ENCODE measurements at places on chromosomes 4 and X.

GRCh38 chr4:68451246-68452211 is 4.3 kb downstream of the TMPRSS11E start:
- peak; percentile 33 for DNase-seq

DNA sequence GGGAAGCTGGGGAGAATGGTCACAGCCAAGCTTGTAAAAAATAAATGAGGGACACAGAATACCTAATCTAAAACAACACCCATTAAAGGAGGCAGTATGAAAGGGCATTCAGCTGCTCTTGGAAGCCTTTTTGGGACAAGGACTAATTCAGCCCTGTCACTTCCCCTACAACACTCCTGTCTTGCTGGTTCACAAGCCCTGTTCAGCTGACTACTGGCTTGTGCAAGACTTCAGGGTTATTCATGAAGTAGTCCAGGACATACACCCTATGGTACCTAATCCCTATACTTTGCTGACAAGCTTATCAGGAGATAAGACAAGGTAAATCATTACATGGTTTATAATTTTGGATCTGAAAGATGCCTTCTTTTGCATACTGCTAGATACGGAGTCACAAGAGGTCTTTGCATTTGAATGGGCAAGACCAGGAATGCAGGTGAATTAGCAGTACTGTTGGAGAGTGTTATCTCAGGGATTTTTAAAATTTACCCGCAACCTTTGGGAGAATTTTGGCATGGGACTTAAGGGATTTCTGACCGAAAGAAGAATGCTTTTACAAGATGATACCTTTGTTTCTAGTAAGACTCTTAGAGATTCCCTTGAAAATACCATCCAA is 103.2 kb upstream of the LANCL3 start:
- no peak for DNase-seq

DNA sequence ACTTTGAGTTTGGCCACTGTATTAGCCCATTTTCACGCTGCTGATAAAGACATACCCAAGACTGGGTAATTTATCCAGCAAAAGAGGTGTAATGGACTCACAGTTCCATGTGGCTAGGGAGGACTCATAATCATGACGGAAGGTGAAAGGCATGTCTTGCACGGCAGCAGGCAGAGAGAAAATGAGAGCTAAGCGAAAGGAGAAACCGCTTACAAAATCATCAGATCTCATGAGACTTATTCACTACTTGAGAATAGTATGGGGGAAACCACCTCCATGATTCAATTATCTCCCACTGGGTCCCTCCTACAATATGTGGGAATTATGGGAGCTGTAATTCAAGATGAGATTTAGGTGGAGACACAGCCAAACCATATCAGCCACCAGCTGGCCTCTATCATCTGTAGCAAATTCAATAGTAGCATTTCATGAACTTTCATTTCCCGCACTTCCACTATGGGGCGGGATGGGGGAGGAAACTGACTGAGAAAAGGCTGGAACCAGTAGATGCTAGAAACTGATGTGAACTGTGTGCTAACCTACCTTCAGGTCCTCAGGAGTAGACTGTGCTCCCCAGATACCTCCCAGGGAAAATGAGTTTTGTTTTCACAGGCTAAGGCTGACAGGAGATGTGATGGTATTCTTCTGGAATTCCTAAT is 35.3 kb upstream of the LGI2 start:
- DNase-seq, result no peak

DNA sequence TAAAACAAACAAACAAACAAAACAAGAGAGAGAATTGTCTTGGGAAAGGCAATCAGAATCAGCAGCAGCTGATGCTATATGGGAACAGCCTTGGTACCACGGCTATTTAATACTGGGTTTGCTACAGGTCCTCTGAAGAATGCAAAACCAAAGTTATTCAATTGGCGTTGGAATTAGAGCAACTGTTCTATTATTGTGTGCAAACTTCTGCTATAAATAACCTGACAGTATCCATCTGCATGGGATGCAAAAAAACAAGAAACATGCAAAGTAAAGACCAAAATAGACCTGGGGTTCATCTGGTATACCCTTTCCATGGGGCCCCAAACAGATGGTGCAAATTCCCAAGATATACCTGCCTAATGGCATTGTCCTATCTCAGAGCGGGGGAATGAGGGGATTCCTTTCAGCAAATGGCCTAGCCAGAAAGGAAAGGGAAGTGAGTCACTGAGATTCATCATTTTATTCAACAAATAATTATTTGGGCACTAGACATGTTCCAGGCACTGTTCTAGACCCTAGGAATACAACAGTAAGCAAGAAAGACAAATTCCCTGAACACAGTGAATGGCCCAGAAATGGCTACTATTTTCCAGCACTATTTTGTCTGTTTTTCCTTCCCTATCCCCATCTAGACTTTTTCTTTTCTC is 268.9 kb downstream of the FBXW7 start:
- DNase-seq, result no peak

GRCh38 chr4:1209821-1210220 is 37.4 kb upstream of the SPON2 start:
- DNase-seq, result no peak

GRCh38 chr4:114383721-114384120 is 214.9 kb upstream of the UGT8 start:
- DNase-seq, result no peak

- no peak for DNase-seq
These were observed 224.7 kb downstream of the MID1 start for GRCh38 chrX:10395643-10396042.

- no peak for DNase-seq
These were observed 202.7 kb upstream of the KLF3 start for GRCh38 chr4:38461342-38461741.

DNA sequence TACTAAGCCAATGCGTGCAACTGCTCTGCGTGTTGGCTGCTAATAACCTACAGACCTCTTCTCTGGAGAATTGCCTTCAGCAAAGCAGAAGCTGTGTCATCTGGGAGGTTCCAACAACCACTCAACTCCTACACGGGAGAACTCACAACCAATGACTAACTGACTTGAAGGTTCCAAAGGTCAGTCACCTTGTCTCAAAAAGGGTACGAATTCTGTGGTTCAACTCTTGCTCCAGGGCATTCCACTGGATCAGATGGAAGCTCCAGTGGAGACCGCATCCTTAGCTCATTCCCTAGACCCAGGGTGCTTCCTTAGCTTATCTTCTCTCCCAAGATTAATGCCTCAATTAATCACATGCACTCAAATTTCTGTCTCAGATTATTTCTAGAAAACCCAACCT is 222.7 kb downstream of the CHIC2 start:
- DNase-seq, result no peak

- no peak for DNase-seq
These were observed 346.0 kb upstream of the EPHA5 start for GRCh38 chr4:66016240-66016639.

DNA sequence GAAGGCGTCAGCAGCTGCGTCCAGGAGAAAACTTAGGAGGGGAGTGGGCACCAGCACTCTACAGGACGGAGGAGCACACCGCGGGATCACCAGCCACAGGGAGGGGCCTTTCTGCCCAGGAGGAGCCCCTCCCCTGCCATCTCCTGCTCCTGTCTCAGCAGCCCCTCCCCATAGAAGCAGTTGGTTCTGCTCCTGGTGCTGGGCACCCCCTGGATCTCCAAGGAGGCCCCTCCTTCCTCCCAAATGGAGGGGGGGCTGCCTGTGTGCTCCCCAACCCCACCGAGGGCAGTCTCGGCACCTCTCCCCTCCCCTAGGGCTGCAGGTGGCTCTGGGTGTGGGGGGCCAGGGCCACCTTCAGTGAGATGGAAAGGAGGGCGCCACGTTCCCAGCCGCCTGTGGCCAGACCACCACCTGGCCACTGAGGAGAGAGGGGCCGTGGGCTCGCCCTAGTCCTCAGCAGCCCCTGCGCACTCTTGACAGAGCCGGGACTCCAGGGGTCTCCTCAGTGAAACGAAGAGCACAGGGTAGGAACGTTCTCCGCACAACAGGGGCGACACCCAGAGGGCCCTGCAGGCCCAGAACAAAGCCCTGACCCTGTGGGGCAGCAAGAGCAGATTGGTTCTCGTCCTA is 37.8 kb downstream of the CPLX1 start:
- DNase-seq, result no peak

- no peak for DNase-seq
These were observed 301.2 kb downstream of the PACRGL start for GRCh38 chr4:21001490-21001889.

DNA sequence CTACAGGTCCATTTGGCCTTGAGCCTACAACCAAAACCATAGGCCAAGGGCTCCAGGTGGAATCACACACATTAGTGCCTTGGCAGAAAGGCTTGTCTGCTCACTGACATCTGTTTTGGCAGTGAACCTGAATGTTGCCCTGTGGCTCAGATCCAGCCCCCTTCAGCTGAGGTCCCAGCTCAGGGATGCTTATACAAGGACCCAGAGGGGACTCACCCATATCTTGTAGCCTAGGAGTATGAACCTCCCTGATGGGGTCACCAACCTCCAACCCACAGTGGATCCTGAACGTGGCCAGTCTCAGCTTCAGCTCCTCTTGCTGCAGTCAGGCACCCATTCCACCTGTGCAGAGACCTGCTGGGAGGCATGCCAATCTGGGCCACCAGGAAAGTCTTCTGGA is 50.8 kb upstream of the HMX1 start:
- no peak for DNase-seq

GRCh38 chr4:57168982-57169381 is 58.8 kb upstream of the IGFBP7 start:
- no peak for DNase-seq

- DNase-seq, result no peak
These were observed 149.4 kb downstream of the TSPAN5 start for GRCh38 chr4:98508829-98509598.

GRCh38 chr4:93480452-93480851 is 348.1 kb upstream of the ATOH1 start:
- DNase-seq, result peak; percentile 0

GRCh38 chr4:33086331-33086925 is 2366.3 kb downstream of the PCDH7 start:
- DNase-seq, result no peak

DNA sequence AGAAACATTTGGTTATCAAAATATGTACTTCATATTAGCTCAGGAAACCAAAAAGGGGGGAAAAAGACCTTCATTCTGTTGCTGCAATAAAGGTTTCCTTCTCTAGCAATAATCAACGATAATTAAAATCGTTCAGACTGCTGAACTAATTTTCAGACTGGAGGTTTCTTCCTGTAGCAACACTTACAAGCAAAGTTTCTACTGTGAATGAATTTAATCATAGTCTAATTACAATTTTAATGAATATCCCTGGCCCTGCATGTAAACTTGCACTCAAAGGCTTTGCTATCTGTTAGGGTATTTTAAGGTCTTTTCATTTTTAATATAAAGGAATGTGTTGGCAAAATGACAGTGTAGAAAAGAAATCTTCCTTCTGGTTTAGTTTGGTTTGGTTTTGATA is 265.2 kb downstream of the QDPR start:
- no peak for DNase-seq

- no peak for DNase-seq
These were observed 2.0 kb downstream of the ARSJ start for GRCh38 chr4:113977526-113977855.

DNA sequence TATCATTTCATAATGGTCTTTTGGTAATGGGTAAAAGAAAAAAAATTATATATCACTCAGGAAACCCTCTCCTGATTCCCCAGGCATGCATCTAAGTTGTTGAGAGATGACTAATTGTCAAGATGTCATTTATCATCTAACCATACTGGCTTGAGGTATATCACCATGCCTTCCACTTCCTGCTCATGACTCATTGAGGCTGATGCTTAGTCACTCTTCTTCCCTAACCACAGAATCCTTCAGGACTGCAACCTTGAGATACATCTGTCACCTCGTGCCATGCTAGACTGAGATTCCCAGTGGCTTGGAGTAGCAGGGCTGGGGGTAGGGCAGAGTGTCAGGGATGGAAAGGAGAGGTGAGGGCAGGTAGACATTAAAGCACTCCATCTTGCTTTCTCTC is 782.5 kb upstream of the INTU start:
- peak; percentile 36 for DNase-seq

DNA sequence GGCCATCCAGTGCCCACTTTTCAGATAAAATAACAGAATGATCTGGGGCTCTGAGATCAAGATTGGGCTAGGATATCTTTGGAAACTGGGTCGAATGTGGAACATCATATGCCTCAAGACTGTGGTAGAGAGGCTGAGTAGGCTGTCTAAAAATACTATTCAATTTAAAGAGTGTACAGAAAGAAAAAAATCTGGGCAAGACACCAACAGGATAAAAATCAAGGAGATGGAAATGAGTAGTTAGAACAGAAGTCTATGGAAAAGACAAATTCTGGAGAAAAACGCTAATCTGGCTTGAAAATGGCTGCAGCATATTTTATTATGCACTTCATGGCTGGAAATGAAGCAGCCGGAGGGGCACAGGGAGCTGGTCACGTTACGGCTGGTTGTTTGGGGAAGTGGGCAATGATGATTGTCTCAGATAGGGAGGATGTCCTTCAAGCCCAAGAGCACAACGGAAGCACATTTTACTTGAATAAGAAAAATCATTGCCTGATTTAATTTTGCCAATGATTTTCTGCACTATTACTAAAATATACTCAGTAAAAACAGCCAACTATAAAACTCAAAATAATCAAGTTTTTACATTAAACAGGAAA is 27.1 kb upstream of the MAPK10 start:
- no peak for DNase-seq

- DNase-seq, result no peak
These were observed 648 bp upstream of the SCD5 start for GRCh38 chr4:82799006-82799881.

GRCh38 chr4:159150396-159150795 is 47.5 kb downstream of the RAPGEF2 start:
- DNase-seq, result no peak

DNA sequence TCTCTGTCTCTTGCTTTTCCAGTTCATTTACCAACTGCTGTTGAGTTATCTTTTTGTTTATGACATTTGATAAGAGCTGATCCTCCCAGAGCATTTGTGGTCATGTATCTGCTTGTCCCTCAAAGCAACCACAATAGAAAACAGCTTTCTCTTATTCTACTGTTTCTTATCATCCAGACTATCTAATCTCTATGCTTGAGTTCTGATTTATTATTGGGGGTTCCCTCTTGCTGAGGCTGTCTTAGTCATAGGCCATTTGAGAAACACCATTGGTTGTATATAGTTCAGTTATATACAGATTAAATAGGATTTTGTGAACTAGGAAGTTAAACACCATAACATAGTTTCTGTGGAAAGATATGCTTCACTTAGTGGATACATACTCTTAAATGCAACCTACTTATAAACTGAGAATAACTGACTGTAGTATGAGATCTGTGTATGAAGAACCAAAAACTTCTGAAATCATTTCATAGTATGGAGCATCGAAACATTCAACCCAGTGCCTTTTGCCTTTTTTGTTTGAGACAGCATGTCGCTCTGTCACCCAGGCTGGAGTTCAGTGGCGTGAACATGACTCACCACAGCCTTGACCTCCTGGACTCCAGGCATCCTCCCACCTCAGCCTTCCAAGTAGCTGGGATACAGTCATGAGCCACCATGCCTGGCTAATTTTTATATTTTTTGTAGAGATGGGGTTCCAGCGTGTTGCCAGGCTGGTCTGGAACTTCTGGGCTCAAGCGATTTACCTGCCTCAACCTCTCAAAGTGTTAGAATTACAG is 75.8 kb downstream of the STIM2 start:
- no peak for DNase-seq

Data from SW480 (cell line).